ENCODE measurements at places on chromosomes 7 and 10.

GRCh38 chr7:5012985-5013384 lies 32.7 kb upstream of the RBAK start:
- no peak for DNase-seq

- DNase-seq: peak; percentile 91
Measured at GRCh38 chr7:63925626-63926460, 72.8 kb upstream of the ZNF722 start.

DNA sequence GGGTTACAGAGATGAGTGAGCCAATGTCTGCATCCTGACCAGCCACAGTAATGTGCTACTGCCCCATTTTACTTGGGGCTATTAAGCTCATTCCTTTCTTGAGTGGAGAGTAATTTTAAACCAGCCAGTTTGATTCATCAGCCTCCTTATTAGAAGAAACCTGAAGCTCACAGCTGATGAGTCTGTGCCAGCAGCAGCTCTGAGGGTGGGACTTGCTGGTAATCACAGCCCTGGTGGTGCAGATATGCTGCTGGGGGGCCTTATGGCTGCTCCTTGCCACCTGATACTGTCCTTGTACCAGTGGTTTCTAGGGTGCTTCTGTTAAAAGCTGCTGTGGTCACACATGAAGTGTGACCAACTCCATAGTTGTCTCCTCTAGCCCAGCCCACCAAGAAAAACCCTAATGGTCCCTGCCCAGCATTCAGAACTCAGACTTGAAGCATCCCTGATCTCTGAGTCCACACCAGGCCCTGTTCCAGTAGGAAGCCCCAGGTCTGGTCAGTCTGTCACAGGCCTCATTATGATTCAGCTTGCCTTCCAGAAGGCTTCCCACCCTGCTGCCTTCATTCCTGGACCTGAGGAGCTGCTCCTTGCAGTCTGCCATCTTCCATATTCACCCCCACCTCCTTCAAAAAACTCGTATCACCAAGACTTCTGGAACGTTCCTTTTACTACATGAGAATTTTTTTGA lies 28.9 kb upstream of the RBM20 start:
- DNase-seq: no peak

DNA sequence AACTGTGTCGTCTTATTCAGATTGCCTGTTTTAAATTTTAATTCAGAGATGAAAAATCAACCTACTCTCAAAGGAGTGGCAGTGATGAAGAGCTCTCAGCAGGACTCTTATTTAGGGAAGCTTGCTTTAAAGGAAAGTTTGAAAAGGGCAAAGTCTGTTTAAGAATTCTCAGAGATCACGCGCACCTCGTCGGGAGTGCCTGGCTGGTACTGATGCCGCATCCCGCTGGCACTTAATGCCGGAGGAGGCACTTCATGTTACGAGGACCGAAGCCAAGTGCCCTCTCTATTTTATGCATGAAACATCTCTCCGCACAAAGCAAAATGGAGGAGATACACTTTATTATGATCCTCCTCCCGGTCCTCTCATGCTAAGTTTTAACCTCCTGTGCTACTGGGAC lies 71.1 kb upstream of the INSYN2A start:
- DNase-seq: no peak

DNA sequence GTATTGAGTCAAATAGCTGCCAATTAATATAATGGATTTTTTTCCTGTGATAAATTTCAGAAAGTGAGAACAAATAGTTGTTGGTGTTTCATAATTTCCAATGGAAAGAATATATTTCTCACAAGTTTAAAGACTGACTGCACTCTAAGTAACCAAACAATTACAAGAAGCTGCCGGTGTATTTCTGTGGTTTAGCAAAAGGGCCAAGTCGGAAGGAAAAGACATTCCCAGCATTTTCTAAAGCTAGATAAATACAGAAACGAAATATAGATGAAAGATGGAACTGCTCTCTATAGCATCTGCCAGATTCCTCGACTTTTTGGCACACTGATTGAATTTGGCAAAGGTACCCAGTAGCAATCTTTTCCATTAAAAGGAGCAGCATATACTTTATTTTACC lies 92.7 kb upstream of the MKX start:
- no peak for DNase-seq

GRCh38 chr10:130967161-130967560 lies 344.4 kb downstream of the TCERG1L start:
- DNase-seq: no peak

- no peak for DNase-seq
Measured at GRCh38 chr7:96861-97260, 95.5 kb upstream of the FAM20C start.

GRCh38 chr7:11607686-11608085 lies 224.3 kb downstream of the THSD7A start:
- DNase-seq: no peak

- DNase-seq: no peak
Measured at GRCh38 chr10:71150796-71151195, 61.6 kb upstream of the UNC5B start.

- no peak for DNase-seq
Measured at GRCh38 chr7:1912593-1913465, 242.8 kb downstream of the ELFN1 start.

- DNase-seq: no peak
Measured at GRCh38 chr10:75547391-75548298, 116.2 kb downstream of the LRMDA start.

DNA sequence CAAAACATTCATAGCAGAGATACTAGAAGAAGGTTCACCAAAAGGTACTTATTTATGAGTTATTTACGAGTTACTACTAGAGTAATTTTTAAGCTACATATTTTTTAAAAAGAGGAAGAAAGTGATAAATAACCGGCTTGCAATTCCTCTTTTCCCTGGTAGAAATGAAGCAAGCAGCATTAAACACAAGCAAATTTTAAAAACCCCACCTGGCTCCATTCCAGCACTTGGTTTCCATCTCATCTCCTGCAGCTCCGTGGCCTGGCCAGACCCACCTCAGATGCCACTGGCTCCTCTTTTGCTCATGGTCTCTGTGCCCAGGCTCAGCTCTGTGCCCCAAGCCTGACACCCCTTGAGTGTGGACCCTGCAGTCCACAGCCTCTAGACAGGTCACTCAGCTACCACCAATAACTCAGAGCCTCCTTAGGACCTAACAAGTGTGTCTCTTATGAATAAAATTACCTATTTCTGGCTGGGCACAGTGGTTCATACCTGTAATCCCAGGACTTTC lies 479.5 kb downstream of the TNS3 start:
- no peak for DNase-seq

GRCh38 chr10:101095004-101095403 lies 33.2 kb downstream of the KAZALD1 start:
- DNase-seq: no peak

- no peak for DNase-seq
Measured at GRCh38 chr7:46191776-46192175, 270.7 kb upstream of the IGFBP3 start.

DNA sequence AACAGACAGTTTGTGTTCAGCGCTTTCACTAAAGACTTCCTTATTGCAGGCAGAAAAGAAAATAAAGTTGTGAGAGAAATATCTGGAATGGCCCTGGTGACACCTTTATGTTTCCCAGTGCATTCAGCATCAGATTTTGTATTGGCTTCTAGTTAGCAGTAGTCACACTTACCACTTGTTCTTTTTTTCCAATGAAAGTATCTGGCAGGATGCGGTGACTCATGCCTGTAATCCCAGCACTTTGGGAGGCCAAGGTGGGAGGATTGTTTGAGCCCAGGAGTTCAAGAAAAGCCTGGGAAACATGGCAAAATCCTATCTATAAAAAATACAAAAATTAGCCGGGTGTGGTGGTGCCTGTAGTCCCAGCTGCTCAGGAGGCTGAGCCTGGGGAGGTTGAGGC lies 649.6 kb downstream of the LRMDA start:
- no peak for DNase-seq

DNA sequence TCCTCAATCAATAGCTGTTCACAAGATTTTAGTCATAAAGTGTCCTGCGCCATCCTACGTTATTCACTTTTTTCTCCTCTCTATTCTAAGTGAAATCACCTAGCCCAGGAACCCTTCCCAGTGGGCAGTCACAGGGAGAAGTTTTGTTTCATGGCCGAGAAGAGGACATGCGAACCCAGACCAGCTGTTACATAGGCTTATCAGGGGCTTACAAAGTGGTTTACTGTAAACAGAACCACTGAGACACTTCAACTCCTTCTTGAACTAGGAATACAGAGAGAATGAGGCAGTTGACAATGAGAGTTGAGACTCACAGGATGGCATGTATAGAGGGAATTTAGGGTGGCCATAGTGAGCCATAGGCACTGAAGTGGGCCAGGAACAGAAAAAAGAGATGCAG lies 246.9 kb upstream of the GLI3 start:
- DNase-seq: no peak

GRCh38 chr7:50792342-50793119 lies 9.8 kb upstream of the GRB10 start:
- DNase-seq: peak; percentile 20

GRCh38 chr7:27846388-27846787 lies 106.4 kb downstream of the TAX1BP1 start:
- no peak for DNase-seq

DNA sequence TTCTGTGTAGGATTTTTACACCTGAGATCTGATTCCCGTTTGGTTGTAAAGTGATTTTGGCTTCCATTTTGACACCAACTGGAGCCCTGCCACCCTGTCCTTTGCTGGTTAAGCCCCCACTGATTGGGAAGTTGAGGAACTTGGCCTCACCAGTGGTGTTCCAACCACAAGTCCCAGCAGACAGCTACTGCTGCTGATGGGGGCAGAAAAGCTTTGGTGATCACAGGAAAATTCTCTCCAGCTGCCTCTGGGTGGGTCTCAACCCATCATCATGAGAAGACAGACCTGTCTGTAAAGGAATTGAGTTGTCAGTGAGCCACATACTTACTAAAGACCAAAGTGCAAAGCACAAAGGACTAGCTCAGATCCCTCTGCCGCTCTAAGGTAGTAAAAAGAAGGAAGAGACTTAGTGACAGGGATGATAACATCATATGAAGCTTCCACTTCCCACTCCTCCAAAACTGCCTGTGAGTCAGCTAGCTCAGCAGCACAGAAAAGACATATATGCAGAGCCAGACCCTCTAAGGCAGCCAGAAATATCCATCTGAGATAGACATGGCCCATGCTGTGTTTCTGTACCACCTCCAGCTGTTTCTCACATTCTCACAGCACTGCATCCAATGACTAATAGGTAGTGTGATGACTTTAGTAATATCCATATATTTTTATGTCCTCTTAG lies 22.4 kb upstream of the LRRC17 start:
- DNase-seq: no peak

GRCh38 chr10:110409926-110410325 lies 87.8 kb upstream of the DUSP5 start:
- no peak for DNase-seq

- no peak for DNase-seq
Measured at GRCh38 chr7:125644109-125644508, 714.5 kb upstream of the POT1 start.

GRCh38 chr7:100604976-100605911 lies 3.1 kb downstream of the PCOLCE start:
- peak; percentile 73 for DNase-seq

DNA sequence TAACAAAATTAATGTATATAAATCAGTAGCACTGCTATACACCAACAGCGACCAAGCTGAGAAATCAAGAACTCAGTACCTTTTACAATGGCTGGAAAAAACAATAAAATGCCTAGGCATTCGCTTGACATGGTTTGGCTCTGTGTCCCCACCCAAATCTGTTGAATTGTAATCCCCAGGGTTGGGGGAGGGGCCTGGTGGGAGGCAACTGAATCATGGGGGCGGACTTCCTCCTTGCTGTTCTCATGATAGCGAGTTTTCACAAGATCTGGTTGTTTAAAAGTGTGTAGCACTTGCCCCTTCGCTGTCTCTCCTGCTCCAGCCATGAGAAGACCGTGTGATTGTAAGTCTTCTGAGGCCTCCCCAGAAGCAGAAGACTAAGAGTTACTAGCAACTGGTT lies 8.6 kb downstream of the ZNF786 start:
- no peak for DNase-seq

- no peak for DNase-seq
Measured at GRCh38 chr10:6669269-6669859, 89.3 kb upstream of the PRKCQ start.

GRCh38 chr7:83020161-83020560 lies 142.5 kb downstream of the PCLO start:
- no peak for DNase-seq

DNA sequence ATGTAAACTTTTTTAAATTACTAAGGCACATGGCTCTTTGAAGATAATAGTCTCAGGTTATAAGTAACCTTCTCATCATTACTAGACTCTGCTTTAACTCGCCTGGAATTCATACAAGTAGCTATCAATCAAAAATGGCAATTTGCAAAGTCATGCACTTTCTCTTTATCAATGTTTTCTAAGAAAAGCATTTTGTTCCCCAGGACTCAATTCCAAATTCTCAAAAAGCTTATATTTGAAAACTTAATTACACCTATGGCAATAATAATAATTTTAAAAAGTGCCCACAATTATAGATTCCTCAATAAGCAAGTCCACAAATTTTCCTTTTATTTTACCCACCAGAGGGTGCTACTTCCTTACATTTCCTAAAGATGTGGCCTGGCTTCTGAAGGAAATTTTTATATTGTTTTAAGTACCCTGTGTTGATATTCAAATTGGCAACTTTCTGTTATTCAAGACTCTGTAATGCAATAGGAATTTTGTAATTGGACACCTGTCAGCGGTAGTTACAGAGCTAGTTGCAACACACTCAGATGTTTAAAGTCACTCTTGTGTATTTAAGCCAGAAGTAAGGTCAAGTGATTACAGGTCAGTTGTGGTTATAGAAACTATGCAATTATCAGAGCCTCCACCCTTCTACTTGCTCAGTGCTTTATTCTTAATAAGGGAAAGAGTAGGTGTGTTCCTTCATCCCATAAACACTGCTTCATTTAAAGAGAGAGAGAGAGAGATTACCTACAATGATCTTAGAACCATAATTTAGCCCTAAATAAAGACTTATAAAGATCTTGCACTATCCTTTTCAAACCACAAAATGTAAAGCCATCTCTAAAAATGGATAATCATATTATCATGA lies 47.1 kb upstream of the HYAL4 start:
- no peak for DNase-seq

GRCh38 chr7:159204664-159205063 lies 60.0 kb upstream of the VIPR2 start:
- no peak for DNase-seq

DNA sequence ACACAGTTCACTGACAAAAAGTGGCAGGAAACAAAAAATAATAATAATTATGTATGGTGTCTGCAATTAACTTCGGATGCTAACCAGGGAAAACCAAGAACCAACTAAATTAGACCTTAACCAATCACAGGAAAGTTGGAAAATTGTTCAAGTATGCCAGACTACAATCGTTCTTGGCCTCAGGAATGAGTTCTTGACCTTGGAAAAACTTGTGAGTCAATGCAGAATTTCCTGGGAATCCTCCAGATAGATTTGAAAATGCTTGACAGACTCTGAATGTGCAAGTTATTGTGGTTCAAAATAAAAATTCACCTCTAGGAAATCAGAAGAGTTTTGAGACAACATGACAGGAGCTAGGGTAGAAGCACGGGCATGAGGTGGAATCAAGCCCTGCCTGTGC lies 171.5 kb downstream of the C7orf25 start:
- no peak for DNase-seq

GRCh38 chr10:7311218-7311849 lies 99.5 kb downstream of the SFMBT2 start:
- DNase-seq: no peak

- DNase-seq: no peak
Measured at GRCh38 chr7:15086131-15086611, 183.6 kb upstream of the DGKB start.

GRCh38 chr7:102834999-102835398 lies 77.8 kb upstream of the LRRC17 start:
- DNase-seq: peak; percentile 32

- no peak for DNase-seq
Measured at GRCh38 chr7:150947241-150947745, 30.8 kb downstream of the KCNH2 start.
